T-helper 17 cell (primary cell): ENCODE measurements at places on chromosomes 2 and 18.

DNA sequence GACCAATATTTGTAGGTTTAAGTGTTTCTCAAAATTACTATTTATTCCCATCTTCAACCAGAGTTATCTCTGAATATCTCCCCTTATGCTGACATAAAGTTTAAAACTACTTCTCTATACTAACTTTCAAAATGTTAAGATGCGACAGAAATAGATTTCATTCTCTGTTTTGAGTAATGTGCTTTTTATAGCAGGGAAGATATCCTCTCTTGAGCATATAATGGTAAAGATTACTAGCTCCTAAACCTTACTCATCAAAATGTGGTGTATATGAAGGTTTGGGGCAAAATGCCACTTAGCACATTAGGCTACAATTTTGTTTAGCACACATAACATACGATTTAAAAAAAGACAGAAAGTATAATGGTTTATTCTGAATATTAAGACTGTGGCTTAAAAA, 54.4 kb downstream of the CWC22 start:
- no peak for DNase-seq

- no peak for DNase-seq
These were observed 273.2 kb upstream of the RGPD4 start for GRCh38 chr2:107553539-107553938.

DNA sequence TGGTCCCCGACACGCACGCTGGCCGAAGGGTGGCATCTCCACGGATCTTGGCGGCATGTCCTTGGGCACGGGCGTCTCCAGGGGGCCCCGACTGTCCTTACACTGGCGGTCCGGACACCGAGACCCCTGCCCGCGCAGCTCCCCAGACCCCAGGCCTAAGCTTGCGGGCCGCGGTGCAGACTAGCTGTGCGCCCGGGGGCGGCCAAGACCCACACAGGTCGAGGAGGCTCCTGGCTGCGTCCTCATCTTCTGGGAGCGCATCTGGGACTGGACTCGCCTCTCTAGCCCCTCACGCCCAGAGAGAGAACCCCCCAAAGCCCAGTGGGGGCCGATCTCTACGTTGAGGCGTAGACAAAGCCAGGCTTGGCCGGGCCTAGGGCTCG, 475 bp upstream of the TWIST2 start:
- DNase-seq: no peak

DNA sequence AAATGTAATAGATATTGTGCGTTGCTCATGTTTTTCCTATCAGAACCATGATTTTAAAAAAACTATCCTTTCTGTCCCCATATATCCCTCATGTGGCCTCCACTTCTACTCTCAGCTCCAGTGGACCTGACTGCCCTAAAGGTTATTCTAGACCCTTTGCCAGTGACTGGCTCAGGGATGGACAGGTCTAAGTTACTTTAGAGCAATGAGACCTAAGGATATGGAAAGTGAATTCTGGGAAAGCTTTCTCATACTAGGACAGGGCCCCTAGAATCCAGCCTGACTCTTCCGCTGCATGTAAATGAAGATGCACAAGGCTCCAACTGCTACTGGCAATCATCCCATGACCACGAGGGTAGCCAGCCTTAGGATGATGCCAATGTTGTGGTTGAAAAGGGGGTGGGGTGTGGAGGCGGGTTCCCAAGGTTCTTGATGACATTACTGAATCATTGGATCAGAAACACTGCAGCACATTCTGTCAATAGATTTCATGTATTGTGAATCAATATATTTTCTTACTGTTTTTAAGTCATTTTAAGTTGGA, 21.3 kb downstream of the C2orf69 start:
- DNase-seq: no peak

DNA sequence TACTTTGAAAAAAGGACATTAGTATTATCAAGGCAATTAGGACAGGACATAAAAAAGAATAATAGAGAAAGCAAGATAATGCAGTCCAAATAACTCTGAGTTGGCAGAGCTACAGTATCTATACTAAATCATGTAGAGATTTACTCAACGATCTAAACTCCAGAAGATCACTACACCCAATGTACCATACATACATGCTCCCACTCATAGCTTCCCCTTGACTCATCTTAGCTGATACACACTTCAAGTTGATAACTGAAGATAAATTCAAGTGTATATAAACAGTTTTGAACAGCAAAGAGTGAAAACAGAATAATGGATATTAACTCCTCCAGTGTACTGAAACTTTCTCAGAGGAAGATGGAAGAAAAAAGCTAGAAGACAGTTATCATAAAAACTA, 78.5 kb downstream of the SESTD1 start:
- no peak for DNase-seq

DNA sequence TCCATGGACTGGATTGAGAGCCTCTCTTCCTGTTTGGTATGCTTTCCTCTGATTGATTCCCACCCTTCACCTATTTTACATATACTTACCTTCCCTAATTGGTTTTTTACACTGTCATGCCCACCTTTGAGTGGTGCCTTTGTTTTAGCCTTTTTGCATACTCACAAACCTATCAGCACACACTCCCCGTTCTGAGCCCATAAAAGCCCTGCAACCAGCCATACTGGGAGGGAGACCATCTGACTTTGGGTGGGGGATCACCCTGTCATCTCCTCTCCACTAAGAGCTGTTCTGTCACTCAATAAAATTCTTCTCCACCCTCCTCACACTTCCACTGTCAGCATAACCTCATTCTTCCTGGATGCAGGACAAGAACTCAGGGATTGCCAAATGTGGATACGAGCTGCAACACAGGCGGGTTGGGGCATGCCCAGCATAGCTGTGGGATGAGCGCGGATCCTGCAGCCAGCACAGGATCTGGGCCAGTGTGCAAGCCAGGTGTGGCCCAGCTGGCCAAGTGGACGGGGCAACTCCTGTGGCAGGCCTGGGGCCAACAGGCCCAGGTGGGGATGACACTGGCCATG, 9.4 kb upstream of the MOB1A start:
- DNase-seq: no peak
